SJSA1 (cell line): ENCODE measurements at places on chromosomes 1 and 21. TPM values are rescaled to one million over a fixed set of nuclear protein-coding genes. Genes with fewer than 3 reads are reported as not detected.

SELL gene
- total RNA-seq, result 0.58 TPM in 1 of 2 replicates, not detected in the other

F11R gene
- total RNA-seq, result 3.2 and 4.5 TPM in 2 replicates

CA6 gene
- not detected in 2 replicates for total RNA-seq

MTARC1 gene
- total RNA-seq, result not detected in 2 replicates

CFHR3 gene
- not detected in 2 replicates for total RNA-seq

C1QB gene
- not detected in 2 replicates for total RNA-seq

TEDDM1 gene
- total RNA-seq, result not detected in 2 replicates

YIPF1 gene
- total RNA-seq, result 21.7 and 28.4 TPM in 2 replicates

DNA sequence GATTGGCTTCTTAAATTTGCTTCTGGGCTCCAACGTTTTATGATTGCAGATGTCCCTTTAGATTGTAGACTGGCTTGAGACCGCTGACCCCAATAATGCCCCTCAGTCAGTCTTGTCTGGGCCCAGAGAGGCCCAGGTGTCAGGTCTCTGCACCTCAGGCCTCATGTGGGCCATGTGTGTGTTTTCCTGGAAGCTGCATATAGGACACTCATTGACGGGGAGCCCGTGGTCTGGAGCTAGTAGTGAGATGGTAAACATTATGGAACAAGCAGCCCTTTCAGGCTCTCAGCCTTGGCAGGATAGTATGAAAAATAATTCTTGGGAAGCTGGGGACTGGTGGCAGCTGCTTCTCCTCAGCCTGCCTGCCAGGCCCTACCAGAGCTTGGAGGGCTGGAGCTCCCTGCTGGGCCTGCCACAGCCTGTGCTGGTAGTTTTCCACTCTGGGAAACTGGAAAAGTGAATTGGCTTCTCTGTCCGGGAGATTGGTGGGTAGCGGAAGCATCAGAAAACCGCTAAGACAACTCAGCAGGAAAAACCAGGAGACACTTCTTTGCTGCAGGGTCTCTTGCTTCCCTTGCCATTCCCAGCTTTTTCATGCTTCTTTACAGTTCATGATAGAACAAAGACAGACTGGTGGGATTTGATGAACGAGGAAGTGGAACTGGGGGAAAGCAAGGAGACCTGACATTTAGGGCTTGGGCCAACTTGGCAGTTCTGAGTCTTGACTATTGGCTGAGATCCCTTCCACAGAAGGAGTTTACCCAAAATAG is 57.8 kb upstream of the HSD17B7 start:
- no peak for DNase-seq

- DNase-seq, result no peak
Observed at GRCh38 chr1:106836708-106837107, 219.8 kb upstream of the PRMT6 start.

- no peak for DNase-seq
Observed at GRCh38 chr1:99467645-99468044, 178.3 kb upstream of the PALMD start.

DNA sequence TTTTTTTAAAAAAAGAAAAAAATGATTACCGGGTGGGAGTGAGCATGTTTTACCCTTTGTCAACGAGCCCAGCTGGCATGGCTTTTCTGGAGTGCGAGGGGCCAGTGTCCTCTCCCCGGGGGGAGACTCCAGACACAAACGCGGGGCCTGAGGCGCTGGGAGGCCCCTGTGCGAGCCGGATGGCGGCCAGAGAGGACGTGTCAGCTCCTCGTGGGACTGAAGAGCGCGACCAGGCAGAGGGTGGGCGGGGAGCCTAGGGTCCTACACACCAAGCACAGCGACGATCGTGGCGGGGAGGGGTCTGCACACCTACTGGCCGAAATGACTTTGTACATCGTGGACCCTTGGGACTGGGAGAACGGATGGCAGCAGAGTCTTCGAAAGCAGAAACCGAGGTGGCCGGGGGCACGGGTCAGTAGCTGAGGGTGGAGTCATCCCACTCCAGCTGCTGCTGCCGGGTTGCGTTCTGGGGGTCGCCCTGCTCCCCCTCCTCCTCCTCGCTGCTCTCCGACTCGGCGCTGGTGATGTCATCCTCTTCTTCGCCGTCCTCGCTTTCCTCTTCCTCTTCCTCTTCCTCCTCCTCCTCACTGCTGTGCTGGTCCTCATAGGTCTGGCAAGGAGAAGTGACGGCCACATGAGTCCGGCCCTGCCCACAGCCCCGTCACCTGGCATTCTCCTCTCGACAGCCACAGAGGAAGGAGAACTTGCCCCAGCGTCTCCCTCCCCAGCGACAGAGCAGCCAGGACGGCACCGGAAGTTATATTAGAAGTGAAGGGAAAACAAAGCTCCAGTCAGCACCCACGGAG is 78.8 kb downstream of the PIK3CD start:
- DNase-seq, result no peak

GRCh38 chr1:10939654-10940450 is 72.6 kb upstream of the TARDBP start:
- DNase-seq, result no peak

DNA sequence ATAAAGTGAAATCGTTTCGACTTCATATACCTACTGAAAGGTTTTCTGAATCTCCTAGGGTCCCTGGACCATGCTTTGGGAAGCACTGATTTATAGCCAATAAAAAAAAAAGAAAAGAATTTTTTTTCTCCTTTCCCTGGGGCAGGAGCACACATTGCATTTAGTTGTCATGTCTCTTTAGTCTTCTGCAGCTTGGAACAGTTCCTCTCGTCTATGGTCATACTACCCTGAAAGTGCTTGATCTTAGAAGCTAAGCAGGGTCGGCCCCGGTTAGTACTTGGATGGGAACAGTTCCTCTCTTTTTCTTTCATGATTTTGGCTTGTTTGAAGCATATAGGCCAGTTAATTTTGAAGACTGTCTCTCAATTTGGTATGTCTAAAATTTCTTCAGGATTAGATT is 3.7 kb upstream of the SERPINC1 start:
- DNase-seq, result no peak

DNA sequence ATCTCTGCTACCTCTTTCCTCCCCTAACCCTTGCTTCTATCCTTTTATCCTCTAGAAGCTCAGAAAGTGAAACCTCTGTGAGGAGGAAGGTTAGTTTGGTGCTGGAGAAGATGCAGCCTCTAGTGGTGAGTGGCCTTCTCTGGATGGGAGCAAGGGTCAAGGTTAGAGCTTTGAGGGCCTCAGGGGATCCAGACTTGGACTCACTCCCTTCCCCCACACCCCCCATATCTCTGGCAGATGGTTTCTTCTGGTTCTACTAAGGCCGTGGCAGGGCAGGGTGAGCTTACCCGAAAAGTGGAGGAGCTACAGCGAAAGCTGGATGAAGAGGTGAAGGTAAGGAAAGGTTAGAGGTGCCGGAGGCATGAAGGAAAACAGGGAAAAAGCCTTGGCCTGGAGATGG is 9.2 kb downstream of the CGN start:
- no peak for DNase-seq

DNA sequence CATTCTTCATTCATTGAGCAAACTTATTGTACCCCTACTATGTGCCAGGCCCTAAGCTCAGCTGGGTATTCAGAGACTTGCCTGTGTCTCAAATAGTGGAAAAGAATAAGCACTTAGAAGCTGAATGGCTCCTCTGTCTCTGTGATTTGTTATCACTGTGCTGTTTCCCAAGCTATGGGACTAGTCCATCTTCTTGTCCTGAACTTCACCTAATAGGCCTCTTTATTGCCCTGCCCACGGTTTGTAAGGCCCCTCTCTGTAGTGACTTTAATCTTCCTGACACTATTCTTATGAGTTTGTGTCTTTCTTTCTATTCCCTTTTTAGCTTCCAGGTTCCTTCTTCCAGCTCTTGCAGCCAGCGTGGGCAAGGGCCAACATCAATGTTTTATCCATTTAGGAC is 85.4 kb upstream of the LPGAT1 start:
- no peak for DNase-seq

- DNase-seq, result no peak
Observed at GRCh38 chr21:46229133-46229922, 754 bp upstream of the LSS start.

- DNase-seq, result no peak
Observed at GRCh38 chr21:43772425-43772821, 3.7 kb downstream of the CSTB start.

DNA sequence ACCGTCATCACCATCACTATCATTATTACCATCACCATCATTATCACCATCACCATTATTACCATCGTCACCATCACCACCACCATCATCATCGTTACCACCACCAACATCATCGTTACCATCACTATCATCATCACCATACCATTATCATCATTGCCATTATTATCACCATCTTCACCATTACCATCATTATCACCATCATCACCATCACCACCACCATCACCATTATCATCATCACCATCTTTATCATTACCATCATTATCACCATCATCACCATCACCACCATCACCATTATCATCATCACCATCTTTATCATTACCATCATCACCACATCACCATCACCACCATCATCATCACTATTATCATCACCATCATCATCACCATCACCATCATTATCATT is 112.9 kb downstream of the AJAP1 start:
- no peak for DNase-seq

- peak; percentile 48 for DNase-seq
Observed at GRCh38 chr1:112395256-112395820, 676 bp upstream of the CTTNBP2NL start.

DNA sequence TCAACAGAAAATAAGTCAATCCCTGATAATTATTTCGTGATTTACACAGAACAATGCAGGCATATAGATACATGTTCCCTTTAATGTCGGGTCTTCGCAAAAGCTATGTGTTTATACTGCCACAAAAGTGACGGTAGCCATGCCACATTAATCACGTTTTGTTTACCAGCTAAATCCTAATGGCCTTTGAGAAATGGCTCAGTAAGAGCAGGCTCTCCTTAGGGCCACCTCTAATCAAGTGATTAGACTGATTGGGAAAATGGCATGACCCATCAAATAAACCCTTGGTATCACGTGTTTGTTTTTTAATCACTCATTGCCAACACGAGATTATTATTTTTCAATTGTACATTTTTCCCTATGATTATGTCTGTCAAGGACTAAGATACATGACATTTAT is 102.0 kb upstream of the USP25 start:
- DNase-seq, result no peak

DNA sequence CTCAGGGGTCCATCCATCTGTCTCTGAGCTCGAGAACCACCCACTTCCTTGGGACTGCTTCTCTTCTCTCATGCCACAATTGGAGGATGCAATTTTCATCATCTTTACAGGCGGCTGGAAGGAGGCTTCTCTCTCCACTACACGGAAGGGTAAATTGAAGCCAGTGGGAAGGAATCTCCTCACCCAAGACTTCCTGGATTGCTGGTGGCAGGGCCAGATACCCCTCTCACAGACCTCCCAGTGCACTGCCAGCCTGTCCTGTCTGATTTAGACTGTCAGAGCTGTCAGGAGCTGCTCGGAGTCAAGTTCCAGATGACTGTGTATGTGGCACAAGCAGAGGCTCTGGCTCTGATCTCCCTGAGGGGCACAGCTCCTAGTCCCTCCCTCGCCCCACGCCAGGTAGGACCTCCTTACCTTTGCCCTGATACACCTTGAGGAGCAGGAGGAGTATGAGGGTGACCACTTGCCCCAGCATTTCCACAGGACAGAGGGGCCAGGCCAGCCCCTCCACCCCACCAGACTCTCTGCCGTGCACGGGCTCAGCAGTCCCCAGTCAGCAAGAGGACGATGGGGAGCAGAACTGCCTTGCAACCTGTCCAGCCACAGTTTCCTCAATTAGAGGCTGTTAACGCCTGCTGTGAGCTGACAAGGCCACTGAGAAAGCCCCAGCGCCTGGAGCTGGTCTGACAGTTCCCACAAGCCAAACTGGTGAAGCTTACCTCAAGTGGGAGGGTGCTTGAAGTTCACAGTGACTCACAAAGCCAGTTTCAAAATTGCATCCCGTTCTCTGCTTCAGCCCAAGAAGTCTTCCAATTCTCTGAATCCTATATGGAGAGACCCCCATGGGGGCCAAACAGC is at the start of gene CD244:
TSS of gene CD244 (minus strand) at position 685 of the 858 bp plus-strand sequence. CDS start at position 475, 210 bp downstream.
- DNase-seq, result no peak

DNA sequence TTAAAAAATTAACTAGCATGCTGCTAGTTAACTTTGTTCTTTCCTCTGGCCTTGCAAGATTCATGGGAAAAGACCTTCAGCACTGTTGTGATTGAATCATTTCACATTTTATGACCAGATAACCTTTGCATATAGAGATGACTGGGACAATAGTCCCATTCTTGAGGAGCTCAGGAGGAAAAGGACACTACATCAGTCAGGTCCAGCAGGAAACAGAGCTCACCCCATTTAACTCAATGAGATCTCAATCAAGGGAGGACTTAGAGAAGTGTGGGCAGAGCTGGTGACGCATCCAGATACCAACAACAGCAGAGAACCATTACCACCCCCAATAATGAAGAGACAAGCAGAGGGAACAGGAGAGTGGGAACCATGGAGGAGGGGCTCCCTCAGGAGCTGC is 109.4 kb upstream of the GUCA2B start:
- no peak for DNase-seq

DNA sequence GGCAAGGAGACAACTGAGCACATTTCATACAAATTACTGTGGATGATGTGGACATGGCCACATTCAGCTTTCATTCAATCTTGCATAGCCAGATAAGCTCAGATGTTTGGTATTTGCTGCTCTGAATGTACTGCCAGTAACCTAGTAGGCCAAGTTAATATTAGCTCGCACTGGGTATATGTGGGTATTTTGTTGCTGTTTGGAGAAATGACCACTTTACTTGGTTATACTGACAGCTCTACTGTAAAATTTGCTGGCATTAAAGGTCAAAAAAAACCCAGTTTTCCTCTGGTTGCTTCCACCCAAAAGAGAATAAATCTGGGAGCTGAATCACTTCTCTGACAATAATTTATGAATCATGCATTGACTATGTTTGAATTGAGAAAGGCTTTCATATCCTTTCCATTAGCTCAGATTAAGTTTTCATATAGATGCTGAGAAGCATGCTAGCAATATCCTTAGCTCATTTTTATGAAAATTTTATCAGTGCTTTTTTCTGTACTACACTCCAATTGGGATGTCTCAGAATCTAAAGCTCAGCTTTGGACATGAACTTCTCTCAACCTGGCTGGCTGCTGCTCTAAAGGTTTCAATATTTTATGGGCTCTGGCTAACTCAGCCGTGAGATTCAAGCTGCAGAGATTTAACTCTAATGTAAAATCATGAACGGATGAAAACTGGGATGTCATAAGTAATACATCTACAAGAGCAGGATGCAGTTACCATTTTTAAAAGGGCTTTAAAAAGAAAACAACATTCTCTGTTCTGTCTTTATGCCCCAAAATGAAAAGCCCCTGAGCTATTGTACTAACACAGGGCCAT is 330.0 kb downstream of the BARHL2 start:
- DNase-seq, result no peak

GRCh38 chr21:42042651-42043050 is 28.5 kb upstream of the UMODL1 start:
- no peak for DNase-seq

GRCh38 chr1:1630965-1631781 is 800 bp upstream of the MMP23B start:
- no peak for DNase-seq

GRCh38 chr1:180674603-180675530 is 43.0 kb downstream of the XPR1 start:
- no peak for DNase-seq

- DNase-seq, result no peak
Observed at GRCh38 chr1:6985549-6986276, 200.5 kb downstream of the CAMTA1 start.

GRCh38 chr1:172885971-172886370 is 164.8 kb downstream of the TNFSF18 start:
- no peak for DNase-seq

- no peak for DNase-seq
Observed at GRCh38 chr1:15515022-15515663, 8.9 kb downstream of the CASP9 start.

- DNase-seq, result no peak
Observed at GRCh38 chr1:173506437-173506836, 29.3 kb downstream of the PRDX6 start.
